Fibroblast of skin of back (primary cell): ENCODE measurements at places on chromosomes 5 and 9.
A peak's percentile ranks its signal among the peaks of the same experiment; 100 is the strongest.

DNA sequence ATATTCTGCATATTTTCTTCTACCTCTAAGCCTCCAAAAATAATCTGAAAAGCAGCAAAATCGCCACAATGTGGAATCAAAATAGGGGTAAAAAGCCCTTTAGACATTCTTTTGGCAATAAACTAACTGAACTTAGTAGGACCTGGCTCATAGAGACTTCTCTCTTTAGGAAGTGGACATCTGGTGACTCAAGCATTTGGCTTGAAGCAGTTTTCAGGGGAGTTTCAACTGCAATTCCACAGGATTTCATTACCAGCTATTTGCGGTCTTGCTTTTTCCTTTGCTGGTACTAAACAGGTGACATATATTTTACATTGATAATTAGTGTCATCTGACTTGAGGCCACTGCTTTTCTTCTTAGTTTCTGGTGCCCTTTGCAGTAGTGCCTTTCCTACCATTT, 173.2 kb upstream of the FBN2 start:
- DNase-seq, result peak; percentile 12

- no peak for DNase-seq
Observed at GRCh38 chr9:34382879-34383278, 6.2 kb upstream of the MYORG start.

GRCh38 chr9:125966959-125967711, 220.0 kb downstream of the PBX3 start:
- DNase-seq, result no peak

DNA sequence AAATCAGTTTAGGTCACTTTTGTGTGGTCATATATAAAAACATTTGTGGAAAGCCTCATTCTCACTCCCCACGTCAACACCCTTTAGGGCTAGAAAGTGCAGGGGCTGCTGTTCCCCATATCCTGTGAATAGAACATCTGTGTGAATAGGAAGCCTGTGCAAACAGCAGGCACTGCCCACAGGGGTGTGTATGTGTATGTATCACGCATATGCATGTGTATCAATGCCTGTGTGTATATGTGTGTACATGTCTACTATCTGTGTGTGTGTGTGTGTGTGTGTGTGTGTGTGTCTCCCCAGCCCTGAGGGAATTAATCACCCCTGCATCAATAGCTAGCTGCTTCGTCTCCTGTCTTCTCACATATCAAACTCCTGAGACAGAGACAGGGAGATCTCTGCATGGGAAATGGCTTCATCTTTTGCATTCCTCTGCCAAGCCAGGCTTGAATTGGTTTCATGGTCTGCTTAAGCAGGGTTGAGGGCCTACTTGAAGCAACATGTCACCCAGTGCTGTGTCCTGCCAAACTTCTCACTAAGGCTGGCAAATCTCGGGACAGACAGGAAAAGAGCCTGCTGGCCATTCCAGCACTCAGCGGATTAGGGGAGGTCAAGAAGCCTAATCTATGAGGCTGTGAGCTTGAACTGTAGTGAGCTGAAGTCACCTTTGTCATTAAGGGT, 265.8 kb downstream of the ADAMTSL1 start:
- no peak for DNase-seq

GRCh38 chr5:158039911-158040347, 181.0 kb upstream of the CLINT1 start:
- peak; percentile 25 for DNase-seq

GRCh38 chr5:128920345-128921215, 44.7 kb upstream of the SLC27A6 start:
- peak; percentile 73 for DNase-seq

DNA sequence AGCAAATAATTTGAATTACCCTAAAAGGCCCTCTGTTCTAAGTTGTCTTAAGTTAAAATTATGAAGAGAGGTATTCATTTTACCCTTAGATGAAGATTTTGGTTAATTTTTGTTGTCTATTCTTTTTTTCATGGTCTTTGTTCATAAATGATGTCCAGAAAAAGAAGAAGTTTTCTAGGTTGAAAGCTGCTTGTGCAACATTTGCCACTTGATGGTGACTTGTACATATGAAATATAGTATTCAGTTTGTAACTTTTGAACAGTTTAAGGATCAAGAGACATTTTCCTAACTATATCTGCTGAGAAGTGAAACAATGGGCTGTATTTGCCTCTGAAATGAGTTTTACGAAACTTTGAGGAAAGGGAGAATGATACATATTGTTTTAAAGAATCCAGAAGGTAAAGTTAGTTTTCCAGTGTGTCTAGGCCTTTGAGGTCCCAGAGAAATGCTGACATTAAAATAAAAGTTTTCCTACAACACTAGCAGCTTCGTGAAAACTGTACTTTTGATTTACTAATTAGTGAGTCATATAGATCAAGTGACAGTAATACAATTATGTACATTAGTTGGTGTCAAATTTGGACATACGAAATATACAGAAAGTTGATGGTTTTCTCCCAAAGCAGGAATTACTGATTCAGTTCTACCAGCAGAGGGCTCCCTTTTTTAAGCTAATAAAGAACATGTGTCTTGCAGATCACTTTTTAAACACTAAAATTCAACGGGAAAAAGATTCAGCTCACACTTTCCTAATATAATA, 70.5 kb downstream of the PIK3R1 start:
- DNase-seq, result peak; percentile 67
